Fibroblast of skin of right quadriceps (primary cell): ENCODE measurements at places on chromosomes 11 and 22.

DNA sequence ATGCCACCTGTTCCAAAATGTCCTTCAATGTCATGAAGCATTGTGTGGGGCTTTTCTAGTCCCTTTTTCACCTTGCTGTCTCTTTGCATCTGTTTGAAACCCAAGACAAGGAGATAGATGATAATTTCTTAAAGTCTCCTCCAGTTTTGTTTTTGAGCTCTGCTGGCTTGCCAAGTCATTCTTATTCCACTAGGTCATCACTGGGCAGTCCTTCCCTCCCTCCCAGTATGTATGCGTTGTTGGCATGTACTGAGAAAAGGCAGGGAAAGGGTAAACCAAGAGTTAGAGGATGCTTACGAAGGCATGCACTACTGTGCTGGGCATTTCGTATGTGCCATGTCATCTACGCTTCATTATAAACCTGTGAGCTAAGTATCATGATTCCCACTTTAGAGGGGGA is 78.6 kb downstream of the PARVA start:
- DNase-seq, result peak; percentile 50

- DNase-seq, result no peak
Observed at GRCh38 chr11:66820381-66820780, 22.9 kb upstream of the RCE1 start.

DNA sequence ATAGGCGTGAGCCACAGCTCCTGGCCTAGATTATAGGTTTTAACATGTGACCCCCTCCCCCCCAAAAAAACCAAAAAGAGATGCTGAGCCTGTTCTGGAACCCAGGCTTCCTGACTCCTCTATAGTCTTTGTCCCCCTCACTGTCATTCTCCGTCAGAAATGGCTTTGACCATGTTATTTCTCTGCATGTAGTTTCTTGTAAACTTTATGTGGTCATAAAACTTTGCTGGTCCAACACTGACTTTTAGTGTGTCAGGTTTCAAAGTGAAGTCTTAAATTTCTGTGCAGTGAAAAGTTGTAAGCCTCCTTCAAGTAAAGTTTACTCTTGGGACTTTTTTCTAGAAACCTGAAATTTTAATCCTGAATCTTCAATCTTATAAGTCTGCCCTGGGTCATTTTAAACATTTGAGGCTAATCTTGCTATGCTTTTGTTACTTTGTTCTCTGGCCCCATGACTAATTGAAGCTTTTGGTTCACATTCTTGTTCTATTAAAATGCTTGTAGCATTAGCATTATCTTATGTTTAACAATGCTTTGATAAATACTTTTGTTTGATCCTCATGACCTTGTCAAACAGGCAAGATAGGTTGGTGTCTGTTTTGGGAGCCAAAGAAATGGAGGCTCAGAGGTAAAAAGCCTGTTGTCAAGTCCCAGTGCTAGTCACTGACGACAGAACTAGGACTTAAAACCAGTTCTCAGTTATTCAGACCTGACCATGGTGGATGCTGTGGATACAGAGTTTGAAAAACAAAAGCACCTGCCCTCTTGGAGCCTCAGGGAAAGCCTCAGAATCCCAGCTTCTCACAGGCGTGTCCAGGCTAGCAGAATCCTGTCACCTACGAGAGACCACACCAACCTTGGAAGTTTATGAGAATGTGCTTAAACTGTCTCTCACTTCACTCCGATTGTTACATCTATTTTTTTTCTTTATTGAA is 87.7 kb upstream of the HORMAD2 start:
- DNase-seq, result no peak

DNA sequence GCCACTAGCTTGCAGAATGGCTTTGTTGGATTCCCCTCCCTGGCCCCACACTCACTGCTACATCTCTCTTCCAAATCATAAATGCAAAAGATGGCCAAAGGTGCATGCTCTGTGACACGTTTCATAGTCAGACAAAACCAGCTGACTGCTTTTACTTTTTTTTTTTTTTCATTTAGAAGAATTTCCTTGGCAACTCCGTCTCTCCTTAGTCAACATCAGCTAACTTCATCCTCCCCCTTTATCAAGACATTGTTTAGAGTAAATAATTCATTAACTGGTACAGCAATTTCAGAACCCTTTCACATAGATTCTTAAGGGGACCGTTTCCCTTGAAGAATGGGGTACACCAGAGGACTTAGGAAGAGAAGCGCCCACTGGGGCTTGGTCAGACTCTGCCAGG is 16.0 kb downstream of the KCNQ1OT1 start:
- no peak for DNase-seq

DNA sequence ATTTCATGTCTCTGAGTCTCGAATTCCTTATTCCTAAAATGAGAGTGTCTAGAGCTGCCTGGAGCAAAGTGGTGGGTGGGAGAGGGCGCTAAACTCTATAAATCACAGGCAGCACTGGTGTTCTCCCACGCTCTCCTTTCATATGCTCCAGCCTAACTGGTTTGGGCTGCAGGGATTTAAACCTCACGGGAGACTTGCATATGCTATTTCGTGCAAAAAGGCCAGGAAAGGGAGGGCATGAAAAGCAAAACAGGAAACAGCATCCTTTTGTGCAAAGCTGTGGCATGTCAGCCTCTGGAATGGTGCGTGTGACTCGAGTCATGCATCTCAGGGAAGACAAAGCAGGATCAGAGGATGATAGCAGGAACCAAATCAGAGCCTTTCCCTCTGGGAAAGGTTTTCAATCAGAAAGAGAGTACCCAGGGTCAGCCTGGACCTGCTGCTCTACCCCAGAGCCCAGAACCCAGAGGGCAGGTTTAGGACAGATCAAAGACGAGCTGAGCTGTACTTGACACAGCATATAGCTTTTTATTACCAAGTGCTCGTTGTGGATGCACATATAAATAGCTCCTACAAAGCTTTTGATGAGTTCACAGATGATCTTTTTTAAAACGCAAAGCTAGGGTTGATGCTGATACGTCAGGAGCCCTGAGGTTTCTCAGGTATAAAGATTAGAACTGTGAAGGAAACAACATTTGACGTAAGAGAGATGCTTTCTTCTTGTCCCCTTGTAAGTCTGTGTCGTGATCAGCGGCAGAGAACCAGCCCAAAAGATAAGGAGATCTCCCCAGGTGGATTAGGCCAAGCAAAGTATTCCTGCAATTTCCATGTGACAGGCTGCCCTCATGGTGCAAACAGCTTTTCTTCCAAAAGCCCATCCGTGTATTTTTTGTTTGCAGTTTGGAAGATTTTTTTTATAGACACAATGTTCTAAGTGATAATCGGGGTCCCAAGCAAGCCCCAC is 46.2 kb upstream of the YWHAH start:
- DNase-seq, result peak; percentile 48

GRCh38 chr11:131823772-131824171 is 453.4 kb downstream of the NTM start:
- DNase-seq, result no peak

- DNase-seq, result no peak
Observed at GRCh38 chr11:129696309-129696989, 119.2 kb upstream of the TMEM45B start.

DNA sequence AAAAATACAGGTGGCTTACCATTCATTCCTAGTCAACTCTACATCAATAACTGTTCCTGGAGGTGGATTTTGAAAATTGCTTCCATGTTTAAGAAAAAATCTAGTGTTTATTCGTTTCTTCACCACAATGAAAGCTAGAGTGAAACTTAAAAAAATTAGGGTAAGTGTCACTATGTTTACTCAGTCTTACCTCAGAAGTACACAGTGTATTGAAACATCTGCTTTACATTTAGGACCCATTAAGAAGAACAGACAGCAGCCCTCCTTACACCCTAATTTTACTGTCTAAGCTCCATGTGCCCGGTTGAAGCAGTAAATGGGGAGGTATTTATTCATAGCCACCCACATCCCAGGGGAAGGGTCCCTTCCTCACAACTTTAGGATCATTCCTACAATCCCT is 51.4 kb downstream of the PIWIL3 start:
- no peak for DNase-seq

DNA sequence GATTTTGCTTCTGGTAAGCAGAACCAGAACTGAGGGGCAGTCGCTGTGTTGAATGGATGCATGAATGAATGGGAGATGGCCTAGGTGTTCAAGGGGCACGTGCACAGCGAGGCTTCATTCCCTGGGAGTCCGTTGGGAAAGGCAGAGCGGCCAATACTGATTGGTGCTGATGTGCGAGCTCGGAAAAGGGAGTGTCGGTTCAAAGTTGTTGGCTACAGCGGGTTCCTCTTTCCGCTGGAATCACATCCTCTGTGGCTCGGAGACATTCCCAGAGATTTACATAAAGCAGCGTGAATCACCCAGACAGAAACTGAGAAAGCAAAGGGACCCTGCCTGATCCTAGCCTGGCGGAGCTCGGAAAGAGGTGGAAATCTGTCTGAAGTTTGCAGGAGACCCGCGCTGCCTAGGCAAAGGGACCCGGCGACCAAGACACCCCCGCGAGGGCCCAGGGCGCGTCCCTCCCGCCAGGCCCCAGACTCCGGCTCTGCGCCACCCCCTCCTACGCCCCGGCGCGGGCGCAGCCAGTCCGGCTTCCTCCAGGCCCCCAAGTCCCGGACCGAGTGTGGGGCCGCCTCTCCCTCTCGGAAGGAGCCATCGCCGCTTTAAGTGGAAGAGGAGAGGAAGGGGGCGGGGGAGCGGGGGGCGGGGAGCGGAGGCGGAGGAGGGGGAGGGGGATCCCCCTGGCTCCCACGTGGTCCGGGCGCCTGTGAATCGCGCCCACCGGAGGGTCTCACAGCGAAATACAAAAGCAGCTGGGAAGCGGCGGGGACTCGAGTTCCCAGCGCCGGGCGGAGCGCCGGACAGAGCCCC is at the start of gene FJX1:
Gene FJX1, plus strand, starts transcription at position 774 of the 810 bp plus-strand sequence. CDS start 177 bp downstream, outside the sequence.
- peak; percentile 94 for DNase-seq

- peak; percentile 92 for DNase-seq
Observed at GRCh38 chr11:128593281-128593680, 5.9 kb upstream of the ETS1 start.

DNA sequence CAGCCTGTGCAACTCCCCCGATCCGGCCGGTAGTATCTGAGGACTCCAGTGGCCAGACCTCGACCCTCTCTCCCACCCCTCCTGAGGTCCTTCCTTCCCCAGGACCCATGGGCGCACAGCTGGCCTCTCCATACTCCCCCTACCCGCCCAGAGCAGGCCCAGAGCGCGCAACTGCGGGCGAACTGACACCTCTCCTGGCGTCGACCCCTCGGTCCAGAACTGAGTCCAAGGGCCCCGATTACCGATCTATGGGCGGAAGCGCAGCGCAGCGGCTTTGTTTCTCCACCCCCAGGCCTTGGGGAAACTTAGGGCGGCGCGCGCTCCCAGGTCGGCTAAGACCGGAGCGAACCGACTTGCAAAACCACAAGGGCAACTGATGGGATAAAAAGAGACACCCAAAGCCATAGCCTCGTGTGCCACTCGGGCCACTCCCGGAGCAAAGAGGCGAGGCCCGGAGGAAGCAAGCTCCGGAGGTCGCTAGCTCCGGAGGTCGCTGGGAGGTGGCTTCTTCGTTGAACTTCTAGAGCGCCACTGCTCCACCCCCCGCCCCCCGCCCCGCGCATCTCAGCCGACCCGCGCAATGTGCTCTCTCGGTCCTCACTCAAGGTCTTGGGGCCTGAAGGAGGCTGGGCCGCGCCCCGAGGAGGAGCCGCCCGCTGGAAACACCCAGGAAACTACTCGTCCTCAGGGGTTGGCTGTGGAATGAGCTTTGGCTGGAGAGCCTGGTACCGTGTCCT is 9.8 kb upstream of the ALX4 start:
- DNase-seq, result no peak

DNA sequence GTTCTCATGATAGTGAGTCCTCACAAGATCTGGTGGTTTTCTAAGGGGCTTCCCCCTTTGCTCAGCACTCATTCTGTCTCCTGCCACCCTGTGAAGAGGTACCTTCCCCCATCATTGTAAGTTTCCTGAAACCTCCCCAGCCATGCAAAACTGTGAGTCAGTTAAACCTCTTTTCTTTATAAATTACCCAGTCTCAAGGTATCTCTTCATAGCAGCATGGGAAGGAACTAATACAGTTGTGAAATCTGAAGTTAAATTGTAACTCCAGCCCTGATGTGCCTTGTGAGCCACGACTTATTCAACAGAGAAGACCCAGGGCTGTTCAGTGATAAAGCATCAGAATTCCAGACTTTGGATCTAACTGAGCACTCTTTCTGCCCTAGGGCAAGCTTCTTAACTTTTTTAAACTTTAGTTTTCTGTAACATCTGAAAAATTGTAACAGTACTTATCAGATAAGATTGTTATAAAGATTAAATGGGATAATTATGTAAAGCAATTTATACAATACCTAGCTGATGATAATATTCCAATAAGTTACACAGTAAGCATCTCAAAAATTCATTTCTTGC is 220.0 kb downstream of the TRPC6 start:
- DNase-seq, result no peak

DNA sequence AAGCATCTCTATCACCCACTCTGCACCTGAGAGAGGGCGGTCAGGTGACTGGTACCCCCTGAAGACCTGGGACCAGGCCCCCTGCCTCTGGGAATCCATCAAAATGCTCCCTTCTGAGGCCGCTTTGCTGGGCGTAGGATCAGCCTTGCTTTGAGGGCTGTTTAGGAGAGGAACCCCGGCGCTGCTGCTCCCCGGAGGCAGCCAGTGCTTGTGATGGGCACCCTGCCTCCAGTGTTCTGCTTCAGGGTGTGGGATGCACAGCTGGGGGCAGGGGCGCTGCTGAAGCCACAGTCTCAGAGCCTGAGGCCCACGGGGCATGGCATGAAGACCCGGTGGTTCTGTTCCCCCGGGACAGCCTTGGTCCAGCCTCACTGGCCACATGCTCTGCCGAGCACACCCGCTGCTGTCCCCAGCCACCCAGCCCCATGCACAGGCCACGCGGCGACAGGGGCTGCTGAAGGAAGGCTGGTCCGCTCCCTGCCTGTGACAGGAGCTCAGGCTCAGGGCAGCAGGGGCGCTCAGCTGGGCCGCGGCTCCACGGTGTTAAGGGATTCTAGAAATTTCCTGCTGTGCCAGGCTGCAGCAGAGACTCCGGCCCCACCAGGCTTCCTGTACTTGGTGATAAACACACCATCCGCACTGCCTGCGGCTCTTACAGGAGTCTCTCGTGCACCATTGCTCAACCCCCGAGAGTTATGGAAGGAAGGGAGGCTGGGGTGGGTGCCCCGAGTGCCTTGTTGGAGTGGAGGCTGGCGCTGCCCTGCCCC is 91.0 kb downstream of the KCNQ1 start:
- DNase-seq, result no peak

- peak; percentile 20 for DNase-seq
Observed at GRCh38 chr22:32926600-32926999, 125.1 kb downstream of the TIMP3 start.
